ENCODE measurements at places on chromosomes 16 and 17.

GRCh38 chr17:17502741-17503565, 6.8 kb upstream of the RASD1 start:
- no peak for DNase-seq

DNA sequence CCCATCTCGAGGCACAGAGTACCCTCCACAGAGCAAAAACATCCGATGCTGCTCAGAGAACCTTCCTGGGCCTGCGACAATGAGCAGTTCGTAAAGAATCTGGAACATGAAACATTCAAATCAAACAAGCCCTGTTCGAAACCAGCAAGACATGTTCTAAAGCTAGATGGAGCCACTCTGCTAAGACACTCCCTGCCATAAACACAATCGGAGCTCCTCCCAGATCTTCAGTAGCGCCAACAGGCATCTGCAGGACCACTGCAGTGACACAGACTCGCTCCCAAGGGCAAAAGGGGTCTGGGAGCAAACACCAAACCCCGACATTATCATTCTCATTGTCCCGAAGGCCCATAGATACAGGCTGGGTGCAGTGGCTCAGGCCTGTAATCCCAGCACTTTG, 108.7 kb downstream of the ZFHX3 start:
- no peak for DNase-seq

GRCh38 chr17:69654981-69655855, 240.7 kb downstream of the MAP2K6 start:
- no peak for DNase-seq

DNA sequence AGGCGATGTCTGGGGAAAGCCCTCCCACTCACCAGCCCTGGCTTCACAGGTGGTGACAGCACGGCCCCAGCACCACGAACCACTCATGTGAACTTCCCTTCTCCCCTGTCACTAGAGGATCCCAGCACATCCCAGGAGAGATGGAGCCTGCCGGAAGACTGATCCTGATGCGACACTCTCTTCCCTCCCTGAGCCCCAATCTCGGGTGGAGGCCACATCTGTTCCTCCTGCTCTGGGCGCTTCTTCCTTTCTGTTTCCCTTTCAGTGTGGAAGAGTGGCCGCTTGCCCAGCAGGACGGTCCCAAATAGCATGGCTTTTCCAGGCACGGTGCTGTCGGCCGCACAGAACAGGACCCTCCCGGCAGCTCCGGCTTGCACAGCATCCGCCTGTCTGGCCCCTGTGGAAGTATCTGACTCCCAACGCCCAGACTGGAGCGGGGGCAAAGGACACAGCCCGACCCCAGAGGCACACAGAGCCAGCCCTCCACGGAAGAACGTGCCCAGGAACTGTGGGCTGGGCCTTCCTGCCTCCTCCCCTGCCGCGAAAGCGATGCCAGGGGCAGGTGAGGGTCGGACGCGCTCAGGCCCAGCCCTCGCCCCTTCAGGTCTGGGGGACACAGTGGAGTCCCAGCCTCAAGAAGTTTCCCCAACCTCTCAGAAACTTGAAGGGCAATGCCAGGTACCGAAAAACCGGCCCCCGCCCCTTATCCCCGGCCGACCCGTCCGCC, 37.6 kb downstream of the CBFA2T3 start:
- DNase-seq: no peak

- DNase-seq: peak; percentile 67
Measured at GRCh38 chr16:46673320-46674013, 15.5 kb downstream of the VPS35 start.

DNA sequence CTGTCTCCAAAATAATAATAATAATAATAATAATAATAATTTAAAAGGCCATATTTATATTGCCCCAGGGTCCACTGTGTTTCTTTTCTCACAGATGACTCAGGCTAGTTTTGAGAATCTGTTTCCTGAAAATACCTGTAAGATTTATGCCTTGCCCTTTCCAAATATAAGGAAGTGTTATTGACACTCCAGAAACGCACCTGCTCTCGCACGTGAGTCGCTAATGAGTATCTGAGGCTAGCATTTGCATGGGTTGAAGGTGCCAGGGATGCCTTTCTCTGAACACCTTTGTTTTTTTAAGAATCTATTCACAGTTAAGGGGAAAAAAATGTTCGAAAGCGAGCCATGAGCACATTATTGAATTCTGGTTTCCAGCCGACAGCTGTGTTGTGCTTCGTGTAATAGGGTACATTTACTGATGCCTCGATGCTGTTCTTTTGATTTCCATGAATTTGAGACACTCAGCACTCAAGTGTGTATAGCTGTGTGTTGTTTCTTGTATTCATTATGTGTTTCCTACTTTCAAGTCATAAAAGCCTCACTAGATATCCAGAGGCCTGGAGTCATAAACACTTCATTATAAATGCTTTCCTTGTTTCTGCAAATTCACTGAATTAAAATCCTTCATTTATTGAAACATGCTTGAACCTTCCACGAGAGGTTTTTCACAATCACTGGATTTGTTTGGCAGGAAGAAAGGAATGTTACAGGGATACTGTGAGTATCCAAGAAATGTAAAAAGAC, 45.0 kb upstream of the NOL11 start:
- DNase-seq: no peak

GRCh38 chr17:18261146-18261515, 669 bp downstream of the MIEF2 start:
- DNase-seq: no peak

DNA sequence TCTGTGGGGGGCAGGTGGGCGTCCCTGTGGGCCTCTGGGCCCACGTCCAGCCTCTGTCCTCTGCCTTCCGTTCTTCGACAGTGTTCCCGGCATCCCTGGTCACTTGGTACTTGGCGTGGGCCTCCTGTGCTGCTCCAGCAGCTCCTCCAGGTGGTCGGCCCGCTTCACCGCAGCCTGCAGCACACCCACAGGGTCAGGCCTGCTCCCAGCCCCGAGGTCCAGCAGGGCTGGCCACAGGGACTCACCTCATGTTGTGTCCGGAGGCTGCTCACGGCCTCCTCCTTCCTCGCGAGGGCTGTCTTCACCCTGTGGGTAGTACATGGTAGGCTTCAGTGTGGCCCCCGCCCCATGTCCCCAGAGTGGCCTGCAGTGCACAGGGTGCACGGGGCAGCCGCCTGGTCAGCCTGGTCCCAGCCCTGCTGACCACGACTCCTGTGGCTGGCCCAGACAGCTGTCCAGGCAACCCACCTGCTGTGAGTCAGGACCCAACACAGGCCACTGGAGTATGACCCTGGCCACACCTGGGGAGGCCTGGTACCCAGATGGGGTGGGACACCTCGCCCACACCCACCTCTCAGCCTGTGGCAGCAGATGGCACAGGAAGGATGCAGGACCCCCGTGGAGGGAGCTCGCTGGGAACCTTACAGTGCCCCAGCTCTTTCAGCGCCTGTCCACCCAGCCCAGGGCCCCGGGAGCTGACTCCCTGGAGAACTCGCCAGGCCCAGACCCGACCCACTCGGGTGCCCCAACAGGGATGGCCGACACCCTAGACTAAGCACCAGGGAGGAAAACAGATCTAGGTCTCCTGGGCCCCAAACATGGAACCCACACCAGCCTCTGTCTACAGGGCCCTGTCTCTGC, 23.9 kb upstream of the AATK start:
- no peak for DNase-seq

GRCh38 chr16:10817963-10818941, at the start of gene TVP23A:
TSS of gene TVP23A (minus strand) at chr16:10818794. CDS start at chr16:10818493, 301 bp downstream.
- DNase-seq: no peak

DNA sequence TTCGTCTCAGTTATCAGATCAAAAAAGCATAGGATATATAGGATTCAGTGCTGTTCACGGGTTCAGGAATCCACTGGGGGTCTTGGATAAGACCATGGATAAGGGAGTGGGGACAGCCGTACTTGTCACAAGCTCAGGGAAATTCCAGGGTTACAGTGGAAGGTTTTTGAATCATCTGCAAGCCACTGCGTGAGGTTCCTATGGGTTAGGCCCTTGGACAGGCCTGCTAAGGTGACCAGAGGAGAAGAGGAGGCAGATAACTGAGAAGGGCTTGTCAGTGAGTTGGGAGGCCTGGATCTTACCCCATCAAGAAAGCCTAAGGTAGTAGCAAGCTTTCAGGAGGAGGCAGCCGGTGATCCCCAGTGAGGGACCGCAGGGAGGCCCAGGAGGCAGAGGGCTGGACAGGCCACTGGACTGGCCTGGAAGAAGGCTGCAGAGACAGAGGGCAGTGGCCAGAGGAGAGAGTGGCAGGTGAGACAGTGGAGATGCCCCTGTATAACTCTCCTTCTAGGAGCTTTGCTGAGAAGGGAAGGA, 27.3 kb downstream of the NGFR start:
- no peak for DNase-seq

DNA sequence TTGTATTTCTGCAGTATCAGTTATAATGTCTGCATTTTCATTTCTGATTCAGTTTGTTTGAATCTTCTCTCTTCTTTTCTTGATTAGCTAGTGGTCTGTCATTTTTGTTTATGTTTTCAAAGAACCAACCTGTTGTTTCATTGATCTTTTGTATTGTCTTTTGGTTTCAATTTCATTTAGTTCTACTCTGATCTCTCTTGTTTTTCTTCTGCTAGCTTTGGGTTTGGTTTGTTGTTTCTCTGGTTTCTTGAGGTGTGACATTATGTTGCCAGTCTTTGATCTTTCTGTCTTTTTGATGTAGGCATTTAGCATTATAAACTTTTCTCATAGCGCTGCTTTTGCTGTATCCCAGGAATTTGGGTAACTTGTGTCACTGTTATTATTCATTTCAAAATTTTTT, 107.2 kb downstream of the PHKB start:
- peak; percentile 38 for DNase-seq

GRCh38 chr17:30950669-30951399, 20.0 kb upstream of the RNF135 start:
- no peak for DNase-seq

- no peak for DNase-seq
Measured at GRCh38 chr17:60398227-60398959, 6.5 kb upstream of the USP32 start.

DNA sequence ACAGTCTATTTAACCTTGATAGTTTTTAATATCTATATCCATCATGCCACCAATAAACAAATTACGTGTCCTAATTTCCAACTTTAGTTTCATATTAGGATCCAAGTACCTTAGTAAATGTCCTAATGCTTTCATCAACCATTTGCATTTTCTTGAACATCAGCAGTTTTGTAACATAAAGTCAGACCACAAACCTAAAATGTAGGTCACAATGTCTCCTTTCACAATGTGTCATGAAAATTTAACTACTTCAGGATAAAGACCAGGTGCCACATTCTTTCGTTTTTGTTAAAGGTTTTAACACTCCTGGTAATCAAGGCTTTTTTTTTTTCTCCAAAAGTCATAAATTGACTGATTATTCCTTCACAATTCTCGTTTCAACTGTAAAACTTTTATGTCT, 310.7 kb upstream of the PMFBP1 start:
- DNase-seq: peak; percentile 23

GRCh38 chr17:29378500-29378899, 11.7 kb upstream of the TAOK1 start:
- DNase-seq: no peak

- DNase-seq: no peak
Measured at GRCh38 chr17:69018022-69018615, 42.6 kb downstream of the ABCA9 start.

GRCh38 chr17:50938821-50939541, 72.8 kb upstream of the TOB1 start:
- DNase-seq: no peak

DNA sequence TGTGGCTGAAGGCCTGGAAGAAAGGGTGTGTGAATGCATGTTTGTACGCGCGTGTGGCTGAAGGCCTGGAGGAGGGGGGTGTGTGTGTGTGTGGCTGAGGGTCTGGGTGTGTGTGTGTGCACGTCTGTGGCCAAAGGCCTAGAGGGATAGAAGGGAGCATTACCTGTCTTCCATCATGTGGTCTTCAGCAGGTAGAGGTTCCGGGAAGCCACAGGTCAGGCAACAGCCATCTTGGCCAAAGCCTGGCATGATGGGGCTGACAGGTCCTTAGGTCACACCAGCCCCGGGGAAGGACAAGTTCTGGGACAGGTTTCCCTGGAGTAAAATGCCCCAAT, 5.2 kb downstream of the LITAFD start:
- DNase-seq: no peak

GRCh38 chr16:84175350-84176081, 11.3 kb downstream of the TAF1C start:
- DNase-seq: peak; percentile 10

DNA sequence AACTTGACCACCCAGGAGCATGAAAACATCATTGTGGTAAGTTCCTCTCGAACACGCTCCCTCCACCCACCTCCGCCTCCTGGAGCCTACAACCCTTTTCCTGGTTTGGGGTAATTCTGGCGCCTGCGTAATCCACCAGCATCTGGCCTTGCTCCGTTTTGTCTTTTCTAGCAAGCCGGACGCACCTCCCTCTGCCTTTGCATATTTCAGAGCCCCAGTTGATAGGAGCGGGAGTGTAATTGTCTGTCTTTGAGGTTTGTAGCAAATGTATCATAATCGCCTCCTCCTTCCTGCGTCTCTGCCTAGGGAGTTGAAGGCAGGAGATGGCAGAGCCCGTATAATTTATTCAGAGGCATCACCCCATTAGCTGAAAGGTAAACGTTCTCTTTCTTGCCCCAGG, 121.3 kb upstream of the PLCG2 start:
- DNase-seq: no peak

DNA sequence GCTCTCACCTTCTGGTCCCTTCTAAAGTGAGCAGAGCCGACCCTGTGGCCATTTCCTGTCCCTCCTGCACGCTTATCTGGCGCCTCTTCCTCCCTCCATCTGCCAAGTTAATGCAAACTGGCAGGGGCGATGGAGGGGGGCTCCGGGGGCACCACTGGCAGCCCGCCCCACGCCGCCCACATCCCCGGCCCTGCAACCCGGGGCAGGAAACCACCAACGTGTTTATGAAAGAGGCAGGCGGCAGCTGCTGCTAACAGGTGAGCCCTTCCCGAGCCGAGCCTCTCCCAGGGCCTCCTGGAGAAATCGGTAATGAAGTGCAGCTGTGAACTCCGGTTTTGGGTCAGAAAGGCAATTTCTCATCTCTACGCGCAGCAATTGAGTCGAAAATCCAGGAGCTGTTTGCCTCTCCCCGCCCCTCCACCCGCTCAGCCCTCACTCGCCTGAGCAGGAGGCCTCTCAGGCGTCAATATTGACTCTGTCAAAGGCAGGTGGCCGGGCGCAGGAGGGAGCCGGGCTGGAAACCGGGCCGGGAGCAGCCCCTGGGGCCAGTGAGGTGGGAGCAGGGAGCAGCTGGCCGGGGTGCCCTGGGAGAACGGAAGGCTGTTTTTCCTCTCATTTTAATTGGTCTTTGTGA, 164.4 kb upstream of the GSE1 start:
- peak; percentile 51 for DNase-seq

- no peak for DNase-seq
Measured at GRCh38 chr16:65316808-65317207, 194.9 kb upstream of the CDH11 start.

- DNase-seq: no peak
Measured at GRCh38 chr16:19644877-19645276, 73.2 kb downstream of the KNOP1 start.

GRCh38 chr16:13245713-13246377, 344.4 kb downstream of the SHISA9 start:
- DNase-seq: no peak

GRCh38 chr17:37791447-37792399, 46.9 kb upstream of the HNF1B start:
- peak; percentile 62 for DNase-seq
